ENCODE measurements at places on chromosomes 12 and 14.

- no peak for DNase-seq
Measured at GRCh38 chr14:105096206-105096875, 31.1 kb upstream of the GPR132 start.

GRCh38 chr14:86020841-86021240 lies 490.9 kb downstream of the FLRT2 start:
- no peak for DNase-seq

DNA sequence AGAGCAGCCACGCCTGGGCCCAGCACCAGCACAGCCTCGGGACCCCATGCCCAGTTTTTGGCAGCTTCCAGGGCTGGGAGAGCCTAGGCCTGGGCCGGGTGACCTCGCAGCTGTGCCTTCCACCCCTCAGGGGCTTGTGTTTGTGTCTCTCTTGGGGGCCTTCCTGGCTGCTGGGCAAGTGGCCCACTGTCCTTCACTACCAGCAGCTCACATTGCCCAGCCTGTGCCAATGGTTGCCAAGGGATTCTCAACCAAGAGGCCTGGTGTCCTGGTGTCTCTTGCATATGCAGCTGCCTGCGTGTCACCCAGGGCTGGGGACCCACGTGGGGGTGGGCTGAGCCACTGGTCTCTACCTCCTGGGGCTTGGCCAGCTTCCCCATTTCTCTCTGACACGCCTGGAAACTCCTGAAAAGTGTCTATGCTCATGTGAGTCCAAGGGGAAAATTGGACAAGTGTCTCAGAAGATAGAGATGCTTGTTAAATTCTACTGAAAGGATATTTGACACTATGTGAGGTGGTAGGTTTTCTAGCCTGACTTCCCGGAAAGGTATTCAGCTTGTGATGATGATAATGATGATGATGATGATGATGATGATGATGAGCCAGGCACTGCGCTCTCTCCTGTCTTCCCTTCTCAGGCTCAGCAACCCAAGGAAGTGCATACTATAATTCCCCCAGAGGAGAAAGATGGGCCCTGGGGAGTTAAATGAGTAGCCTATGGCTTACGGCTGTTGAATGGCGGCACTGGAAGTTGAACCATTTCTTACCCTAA lies 48.8 kb upstream of the ESRRB start:
- no peak for DNase-seq

DNA sequence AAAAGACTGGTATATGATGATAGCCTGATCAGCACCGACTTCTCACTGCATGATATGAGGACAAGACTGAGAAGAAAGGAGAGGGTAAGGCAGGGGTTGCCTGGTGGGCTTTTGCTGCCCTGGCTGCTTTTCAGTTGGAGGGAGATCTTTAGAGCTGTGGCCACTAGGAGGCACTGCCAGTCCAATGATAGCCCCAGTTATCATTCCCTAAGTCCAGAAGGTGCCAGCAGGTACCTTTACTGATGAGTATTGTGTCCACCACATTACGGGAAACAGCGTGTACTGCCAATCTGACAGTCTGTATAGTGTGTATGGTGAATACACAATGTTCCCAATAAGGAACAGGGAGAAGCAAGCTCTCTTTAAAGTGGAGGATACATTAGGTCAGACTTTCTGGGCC lies 55.8 kb upstream of the CCDC175 start:
- no peak for DNase-seq

- DNase-seq = no peak
Measured at GRCh38 chr12:109704371-109705098, 9.1 kb upstream of the FAM222A start.

GRCh38 chr12:106883426-106883825 lies 72.3 kb upstream of the TMEM263 start:
- no peak for DNase-seq

- DNase-seq = no peak
Measured at GRCh38 chr12:23169012-23169695, 544.2 kb downstream of the ETNK1 start.

GRCh38 chr12:90062799-90063198 lies 354.2 kb upstream of the ATP2B1 start:
- DNase-seq = no peak

DNA sequence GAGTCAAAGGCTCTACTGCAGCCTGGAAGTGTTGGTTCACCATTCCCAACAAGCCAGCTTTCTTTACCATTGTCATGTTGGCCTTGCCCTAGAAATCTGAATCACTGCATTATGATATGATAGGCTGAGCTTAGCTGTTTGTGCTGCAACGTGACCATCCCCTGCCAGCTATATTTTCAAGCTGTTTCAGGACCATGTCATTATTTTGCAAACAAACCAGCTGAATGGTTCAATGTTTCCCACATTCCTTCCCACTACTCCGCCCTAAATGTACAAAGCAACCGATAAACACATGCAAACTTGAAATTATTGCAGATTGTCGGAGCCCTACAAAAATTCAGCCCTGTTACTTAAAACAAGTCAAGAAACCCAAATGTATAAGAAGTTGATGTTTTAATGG lies 136.1 kb downstream of the KICS2 start:
- no peak for DNase-seq

DNA sequence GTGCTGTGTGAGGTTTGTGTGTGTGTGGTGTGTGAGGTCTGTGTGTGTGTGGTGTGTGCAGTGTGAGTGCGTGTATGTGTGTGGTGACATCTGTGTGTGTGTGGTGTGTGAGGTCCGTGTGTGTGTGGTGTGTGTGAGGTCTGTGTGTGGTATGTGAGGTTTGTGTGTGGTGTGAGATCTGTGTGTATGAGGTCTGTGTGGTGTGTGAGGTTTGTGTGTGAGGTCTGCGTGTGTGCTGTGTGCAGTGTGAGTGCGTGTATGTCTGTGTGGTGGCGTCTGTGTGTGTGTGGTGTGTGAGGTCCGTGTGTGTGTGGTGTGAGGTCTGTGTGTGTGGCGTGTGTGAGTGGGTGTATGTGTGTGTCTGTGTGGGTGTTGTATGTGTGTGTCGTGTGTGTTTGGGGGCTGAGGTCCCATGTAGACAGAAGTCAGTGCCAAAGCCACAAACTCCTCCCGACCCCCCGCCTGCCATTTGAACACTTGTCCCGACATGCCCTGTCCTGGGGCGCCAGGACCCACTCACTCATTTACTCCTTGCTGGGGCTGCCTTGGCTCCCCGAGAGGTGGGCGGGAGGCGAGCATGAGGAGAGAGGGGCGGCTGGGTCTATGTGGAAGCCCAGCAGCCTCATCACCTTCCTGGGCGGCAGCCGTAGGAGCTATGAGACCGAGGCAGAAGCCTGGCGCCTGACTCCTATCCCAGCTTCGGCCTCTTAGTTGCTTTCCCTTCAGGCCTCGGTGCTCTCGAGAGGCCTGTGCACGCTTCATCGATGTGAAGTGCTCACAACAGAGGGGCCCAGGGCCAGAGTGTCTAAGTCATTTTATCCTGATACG lies 20.5 kb downstream of the RILPL1 start:
- DNase-seq = no peak

DNA sequence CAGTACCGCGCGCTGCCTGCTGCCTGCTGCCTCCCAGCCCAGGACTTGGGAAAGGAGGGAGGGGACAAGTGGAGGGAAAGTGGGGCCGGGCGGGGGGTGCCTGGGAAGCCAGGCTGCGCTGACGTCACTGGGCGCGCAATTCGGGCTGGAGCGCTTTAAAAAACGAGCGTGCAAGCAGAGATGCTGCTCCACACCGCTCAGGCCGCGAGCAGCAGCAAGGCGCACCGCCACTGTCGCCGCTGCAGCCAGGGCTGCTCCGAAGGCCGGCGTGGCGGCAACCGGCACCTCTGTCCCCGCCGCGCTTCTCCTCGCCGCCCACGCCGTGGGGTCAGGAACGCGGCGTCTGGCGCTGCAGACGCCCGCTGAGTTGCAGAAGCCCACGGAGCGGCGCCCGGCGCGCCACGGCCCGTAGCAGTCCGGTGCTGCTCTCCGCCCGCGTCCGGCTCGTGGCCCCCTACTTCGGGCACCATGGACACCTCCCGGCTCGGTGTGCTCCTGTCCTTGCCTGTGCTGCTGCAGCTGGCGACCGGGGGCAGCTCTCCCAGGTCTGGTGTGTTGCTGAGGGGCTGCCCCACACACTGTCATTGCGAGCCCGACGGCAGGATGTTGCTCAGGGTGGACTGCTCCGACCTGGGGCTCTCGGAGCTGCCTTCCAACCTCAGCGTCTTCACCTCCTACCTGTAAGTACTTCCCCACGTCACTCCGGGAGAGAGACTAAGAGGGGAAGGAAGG lies at the start of gene LGR5:
Gene LGR5 (plus strand): TSS at position 186 of the 732 bp plus-strand sequence. CDS start 283 bp downstream, at position 469.
- DNase-seq = no peak

DNA sequence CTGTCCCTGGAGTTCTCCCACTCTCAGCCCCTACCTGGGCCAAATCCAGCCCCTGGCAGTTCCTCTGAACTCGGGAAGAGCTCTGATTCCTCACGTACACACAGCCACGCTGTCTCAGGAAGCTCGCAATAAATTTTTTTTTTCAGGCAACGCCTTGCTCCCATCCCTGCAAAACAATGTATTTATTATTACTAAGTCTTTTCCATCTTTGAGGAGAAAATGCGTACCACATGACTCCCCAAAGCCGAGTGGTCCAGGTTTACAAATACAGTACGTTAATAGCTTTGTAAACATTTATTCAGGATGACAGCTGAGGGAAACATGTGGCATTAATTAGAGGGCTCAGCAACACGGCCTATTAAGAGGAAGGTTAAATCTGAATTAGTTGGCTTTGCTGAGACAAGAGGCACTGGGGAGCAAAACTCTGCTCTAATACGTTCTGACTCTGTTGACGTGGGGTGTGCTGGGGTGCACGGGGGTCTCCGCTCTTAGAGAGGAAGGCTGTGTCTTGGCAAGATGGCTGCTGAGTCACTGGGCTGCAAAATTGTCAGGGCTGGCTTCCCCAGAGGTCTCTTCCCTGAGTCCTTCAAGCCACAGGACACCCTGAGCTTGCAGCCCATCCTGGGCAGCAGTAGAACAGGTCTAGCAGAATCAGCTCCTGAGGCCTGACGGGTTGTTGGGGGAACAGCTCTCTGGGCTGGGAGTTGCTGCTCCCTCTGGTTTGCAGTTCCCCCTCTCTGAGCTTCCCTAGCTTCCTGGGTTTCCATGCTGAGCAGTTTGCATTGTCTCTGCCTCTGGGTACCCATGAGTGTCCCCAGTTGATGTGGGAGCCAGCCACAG lies 185.2 kb upstream of the TBX3 start:
- no peak for DNase-seq

- no peak for DNase-seq
Measured at GRCh38 chr12:101108130-101108529, 101.9 kb downstream of the SLC5A8 start.

- DNase-seq = no peak
Measured at GRCh38 chr12:56565510-56566101, 44.0 kb downstream of the RBMS2 start.

- DNase-seq = no peak
Measured at GRCh38 chr12:13580206-13580605, 383.7 kb downstream of the EMP1 start.

DNA sequence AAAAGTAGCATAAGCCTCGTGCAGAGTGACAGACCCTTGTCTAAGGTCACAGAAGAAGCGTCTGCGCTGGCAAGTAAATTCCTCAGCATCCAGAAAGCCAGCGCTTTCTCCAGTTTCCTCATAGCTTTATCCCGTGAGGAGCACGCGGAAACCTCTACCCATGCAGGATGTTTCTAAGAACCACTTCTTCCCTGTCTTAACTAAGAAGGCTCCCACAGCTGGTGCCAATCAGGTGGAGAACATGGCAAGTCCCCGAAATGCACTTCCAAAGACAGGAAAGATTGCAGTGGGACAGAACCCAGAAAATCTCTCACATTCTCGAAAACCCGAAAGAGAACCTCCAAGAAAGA lies 968 bp upstream of the ARID4A start:
- peak; percentile 92 for DNase-seq

DNA sequence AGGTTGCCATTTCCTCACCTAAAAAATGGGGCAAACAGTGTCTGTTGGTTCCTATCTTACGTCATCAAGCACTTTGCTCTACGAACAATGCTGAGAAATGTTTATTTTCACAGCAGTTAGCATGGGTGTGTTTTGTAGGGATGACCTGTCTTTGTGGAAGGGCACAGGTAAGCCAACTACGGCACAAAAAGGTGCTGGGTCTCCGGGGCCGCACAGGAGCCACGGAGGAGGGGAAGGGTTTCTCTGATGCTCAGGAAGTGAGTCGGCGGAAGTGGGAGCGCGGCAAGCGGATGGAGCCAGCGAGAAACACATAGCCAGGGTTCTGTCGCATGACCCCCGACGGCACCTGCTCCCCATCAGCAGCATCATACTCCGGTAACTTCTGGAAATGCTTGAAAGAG lies 65.6 kb upstream of the TCL1B start:
- DNase-seq = no peak

- DNase-seq = no peak
Measured at GRCh38 chr14:58899317-58899713, 261.6 kb downstream of the DACT1 start.

DNA sequence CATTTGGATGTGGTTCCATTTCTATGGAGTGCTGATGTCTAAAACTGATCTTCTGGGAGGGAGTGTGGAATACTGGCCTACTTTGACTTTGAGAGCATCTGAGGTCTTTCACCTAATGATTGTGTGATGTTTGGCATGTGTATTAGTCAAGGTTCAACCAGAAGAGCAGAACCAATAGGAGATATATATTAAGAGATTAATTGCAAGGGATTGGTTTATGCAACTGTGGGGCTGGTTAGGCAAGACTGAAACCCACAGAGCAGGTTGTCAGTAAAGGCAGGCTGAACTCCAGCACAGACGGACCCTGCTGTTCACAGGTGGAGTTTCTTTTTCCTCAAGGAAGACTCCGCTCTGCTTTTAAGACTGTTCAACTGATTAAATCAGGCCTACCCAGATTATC lies 11.6 kb downstream of the BMAL2 start:
- no peak for DNase-seq

DNA sequence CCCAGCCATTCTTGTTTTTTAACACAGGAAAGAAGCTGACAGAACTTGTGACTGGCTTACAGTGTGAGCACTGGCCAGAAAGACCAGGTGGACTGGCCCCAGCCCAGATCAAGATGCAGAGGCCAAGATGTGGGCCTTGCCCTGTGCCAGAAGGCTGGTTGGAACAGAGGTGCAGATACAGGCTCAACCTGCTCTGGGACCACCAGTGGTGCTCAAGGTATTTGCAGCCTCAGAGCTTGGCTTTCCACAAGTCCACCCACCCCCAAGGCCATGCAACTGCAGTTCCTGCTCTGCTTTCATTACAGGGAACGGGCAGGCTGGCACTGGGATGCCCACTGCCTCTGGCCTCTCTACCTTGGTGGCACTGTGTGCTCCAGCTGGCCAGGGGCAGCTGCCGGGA lies 23.3 kb downstream of the ZFC3H1 start:
- DNase-seq = no peak
